ENCODE measurements at places on chromosomes 13 and 19. TPM values are rescaled to one million over a fixed set of nuclear protein-coding genes. Genes with fewer than 3 reads are reported as not detected.

GRCh38 chr19:7888826-7889217 is 512 bp downstream of the LRRC8E start:
- no peak for DNase-seq

- peak; percentile 87 for DNase-seq
Measured at GRCh38 chr19:13002166-13002898, 7.1 kb downstream of the NFIX start.

- DNase-seq: no peak
Measured at GRCh38 chr19:44590245-44591059, 22.9 kb upstream of the IGSF23 start.

GRCh38 chr13:88908961-88909441 is 1237.8 kb downstream of the SLITRK5 start:
- no peak for DNase-seq

GRCh38 chr19:15181394-15181793 is 19.4 kb downstream of the NOTCH3 start:
- no peak for DNase-seq

GRCh38 chr13:27283906-27284493 is 13.4 kb downstream of the RASL11A start:
- DNase-seq: peak; percentile 41

DNA sequence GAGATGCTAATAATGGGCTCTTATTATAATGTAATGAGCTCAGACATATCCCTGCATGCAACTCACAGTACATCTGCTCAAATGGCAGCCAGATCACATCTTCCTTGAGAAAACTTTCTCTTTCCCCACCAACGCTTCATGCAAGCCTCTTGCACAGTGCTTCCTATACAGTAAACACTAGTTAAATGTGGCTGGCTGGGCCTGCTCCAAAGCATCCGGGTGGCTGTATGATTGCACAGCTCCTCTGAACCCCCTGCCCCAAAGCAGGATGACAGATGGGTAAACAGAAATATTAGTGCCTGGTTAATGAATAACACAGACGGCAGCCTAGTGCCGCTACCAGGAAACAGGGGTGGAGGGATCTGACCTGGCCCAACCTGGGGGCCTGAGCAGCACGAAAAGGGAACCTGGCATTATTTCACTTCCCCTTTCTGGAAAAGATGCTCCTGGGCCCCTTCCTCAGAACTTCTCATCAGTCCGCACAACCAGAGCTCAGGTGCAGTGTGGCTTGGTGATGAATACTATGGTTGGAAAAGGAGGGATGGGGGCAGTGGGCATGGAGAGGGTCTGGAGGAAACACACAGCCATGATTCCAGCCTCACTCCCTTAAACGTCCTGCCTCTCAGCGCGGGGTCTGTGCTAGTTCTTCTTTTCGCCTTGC is 10.8 kb downstream of the FFAR2 start:
- no peak for DNase-seq

DNA sequence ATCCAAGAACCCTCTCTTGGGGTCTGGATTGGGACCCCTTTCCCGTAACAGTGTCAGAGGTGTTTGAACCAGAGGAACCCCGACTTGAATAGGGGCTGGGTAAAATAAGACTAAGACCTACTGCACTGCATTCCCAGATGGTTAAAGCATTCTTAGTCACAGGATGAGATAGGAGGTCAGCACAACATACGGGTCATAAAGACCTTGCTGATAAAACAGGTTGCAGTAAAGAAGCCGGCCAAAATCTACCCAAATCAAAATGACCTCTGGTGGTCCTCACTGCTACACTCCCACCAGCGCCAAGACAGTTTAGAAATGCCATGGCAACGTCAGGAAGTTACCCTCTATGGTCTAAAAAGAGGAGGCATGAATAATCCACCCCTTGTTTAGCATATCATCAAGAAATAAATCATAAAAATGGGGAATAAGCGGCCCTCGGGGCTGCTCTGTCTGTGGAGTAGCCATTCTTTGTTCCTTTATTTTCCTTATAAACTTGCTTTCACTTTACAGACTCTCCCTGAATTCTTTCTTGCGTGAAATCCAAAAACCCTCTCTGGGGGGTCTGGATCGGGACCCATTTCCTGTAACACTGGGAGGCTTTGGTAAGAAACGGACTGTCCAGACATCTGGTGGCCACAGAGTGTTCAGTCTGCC is 4.4 kb upstream of the SIN3B start:
- peak; percentile 35 for DNase-seq

DNA sequence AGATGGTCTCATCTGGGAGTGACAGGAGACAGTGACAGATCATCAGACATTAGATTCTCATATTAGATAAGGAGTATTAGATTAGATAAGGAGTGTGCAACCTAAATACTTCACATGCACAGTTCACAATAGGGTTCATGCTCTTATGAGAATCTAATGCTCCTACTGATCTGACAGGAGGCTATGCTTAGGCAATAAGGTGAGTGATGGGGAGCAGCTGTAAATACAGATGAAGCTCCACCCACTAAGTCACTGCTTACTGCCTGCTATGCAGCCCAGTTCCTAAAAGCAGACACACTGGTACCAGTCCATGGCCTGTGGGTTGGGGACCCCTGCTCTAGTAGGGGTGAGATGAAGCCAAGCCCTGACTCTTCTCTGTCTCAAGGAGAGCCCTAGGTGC is 10.0 kb upstream of the IGFL3 start:
- DNase-seq: peak; percentile 57

Gene POSTN
- total RNA-seq: 546 TPM

Gene ZNF728
- not detected for total RNA-seq

Gene ACER1
- not detected for total RNA-seq

Gene PLIN4
- total RNA-seq: 0.90 TPM

Gene DAPK3
- total RNA-seq: 64.7 TPM

Gene SIAH3
- not detected for total RNA-seq

Measured in fibroblast of the aortic adventitia (primary cell).